ENCODE measurements at places on chromosomes 13 and 19. TPM values are rescaled to one million over a fixed set of nuclear protein-coding genes. Genes with fewer than 3 reads are reported as not detected.

Gene FFAR3
- polyA plus RNA-seq, result not detected

Gene PSG2
- polyA plus RNA-seq, result 0.31 TPM

DNA sequence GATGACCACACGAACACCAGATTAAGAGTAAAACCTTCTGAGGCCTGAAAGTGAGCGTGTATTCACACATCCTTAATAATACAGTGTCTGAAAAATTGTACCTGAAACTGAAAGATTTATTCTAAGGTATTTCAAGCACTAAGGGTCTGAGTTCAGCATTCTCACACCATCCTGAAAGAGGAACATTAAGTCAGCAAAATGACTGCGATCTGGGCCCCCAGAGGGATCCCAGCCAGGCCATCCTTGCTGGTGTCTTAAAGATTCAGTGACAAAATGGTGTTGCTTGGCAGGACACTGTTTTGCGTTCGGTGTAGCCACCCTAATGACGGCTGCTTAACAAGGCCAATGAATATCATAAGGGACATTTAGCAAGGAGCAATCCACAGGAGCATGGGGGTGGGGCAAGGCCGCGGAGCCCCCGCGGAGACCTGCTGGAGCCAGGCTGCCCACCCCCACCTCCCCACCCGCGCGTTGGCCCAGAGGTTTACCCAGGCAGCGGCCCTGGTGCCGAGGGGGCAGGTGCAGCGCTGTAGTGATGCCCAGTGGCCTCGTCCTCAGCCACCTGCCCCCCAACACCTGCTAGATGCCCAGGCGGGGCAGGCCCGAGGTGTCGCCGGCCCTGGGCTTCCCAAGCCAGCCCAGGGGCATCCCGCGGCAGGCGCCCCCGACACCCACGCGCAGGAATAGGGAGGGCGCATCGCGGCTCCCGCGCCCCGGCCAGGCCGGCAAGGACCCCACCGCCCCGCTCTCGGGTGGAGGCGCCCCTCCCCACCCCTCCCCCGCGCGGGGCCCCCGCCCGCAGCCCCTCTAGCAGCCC lies 742 bp downstream of the NALCN start:
- no peak for DNase-seq
- peak overlapping the region; percentile 66 for H3K4me3 ChIP-seq
- no peaks in the 10 kb centered on the region for H3K27me3 ChIP-seq
- no peaks in the 10 kb centered on the region for H3K4me1 ChIP-seq
- H3K27ac ChIP-seq, result no peak overlapping the region

DNA sequence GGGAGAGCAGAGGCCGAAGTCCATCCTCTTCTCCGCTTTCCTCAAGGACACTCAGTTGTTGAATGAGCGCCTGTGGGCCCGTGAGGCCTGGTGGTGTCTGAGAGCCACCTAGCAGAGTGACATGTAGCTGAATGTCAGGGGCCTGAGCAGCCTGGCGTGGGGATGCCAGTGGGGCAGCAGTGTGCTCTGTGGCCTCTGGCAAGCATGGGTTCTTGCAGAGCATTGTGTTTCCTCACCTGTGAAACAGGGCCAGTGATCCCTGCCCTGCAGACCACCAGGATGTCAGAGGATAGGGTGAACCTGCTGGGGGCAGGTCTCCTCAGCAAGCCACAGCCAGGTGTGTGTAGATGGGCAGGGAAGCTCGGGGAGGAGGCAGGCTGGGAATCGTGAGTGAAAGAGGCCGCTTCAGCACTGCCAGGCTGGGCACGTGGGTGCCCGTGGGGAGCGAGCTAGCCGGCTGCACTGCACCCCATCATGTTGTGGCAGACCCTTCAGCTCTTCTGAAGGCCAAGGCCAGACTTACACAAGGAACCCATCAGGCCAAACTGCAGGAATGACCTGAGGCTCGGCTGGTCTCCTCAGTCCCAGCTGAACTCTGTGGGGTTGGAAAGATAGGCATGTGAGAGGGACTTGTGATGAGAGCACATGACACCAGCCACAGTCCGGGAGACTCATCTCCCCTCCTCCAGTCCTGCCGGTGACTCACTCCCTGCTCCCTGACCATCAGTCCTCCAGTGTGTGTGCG lies 5.0 kb downstream of the PPP1R37 start:
- no peaks in the 10 kb centered on the region for H3K27me3 ChIP-seq
- peaks cover 24% of the 10 kb centered on the region for H3K4me1 ChIP-seq
- peak overlapping the region; percentile 32 for H3K27ac ChIP-seq
- DNase-seq, result no peak
- no peaks in the 10 kb centered on the region for H3K36me3 ChIP-seq
- peak overlapping the region; percentile 23 for H3K4me3 ChIP-seq

Gene DZIP1
- polyA plus RNA-seq, result 15.0 TPM

Gene MPV17L2
- 17.5 TPM for polyA plus RNA-seq

DNA sequence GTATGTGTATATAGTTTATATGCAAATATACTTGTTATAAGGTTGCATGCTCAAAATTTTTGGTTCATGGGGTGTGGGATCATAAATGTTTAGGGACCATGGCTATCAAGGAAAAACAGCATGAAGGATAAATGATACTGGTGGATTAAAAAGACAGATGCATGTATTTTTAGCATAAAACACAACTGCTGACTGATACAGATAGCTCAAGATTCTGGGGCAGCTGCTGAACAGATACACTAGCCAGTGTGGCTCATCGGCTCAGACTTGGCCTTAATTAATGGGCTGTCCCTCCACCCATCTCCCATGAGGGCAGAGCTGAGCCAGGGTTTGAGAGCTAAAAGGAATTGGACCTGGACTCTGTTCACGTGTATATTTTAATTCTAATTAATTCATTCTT lies 11.4 kb downstream of the ALOX5AP start:
- peaks cover 22% of the 10 kb centered on the region for H3K4me1 ChIP-seq
- H3K4me3 ChIP-seq, result no peak overlapping the region
- H3K27me3 ChIP-seq, result no peaks in the 10 kb centered on the region
- DNase-seq, result peak; percentile 17

GRCh38 chr13:49746111-49746510 lies 46.4 kb downstream of the KPNA3 start:
- no peak for DNase-seq
- H3K27me3 ChIP-seq, result no peaks in the 10 kb centered on the region
- H3K36me3 ChIP-seq, result peaks cover 10% of the 10 kb centered on the region
- no peak overlapping the region for H3K27ac ChIP-seq

GRCh38 chr19:56670961-56671612 lies 470 bp downstream of the ZNF835 start:
- DNase-seq, result no peak
- H3K4me3 ChIP-seq, result no peak overlapping the region
- no peaks in the 10 kb centered on the region for H3K27me3 ChIP-seq
- no peak overlapping the region for H3K27ac ChIP-seq
- H3K4me1 ChIP-seq, result peaks cover 11% of the 10 kb centered on the region
- no peaks in the 10 kb centered on the region for H3K36me3 ChIP-seq

GRCh38 chr13:27006519-27007161 lies 165.0 kb downstream of the USP12 start:
- DNase-seq, result peak; percentile 51
- no peaks in the 10 kb centered on the region for H3K4me1 ChIP-seq
- no peaks in the 10 kb centered on the region for H3K36me3 ChIP-seq
- H3K4me3 ChIP-seq, result peak overlapping the region; percentile 45
- no peaks in the 10 kb centered on the region for H3K27me3 ChIP-seq

Gene NLRP12
- polyA plus RNA-seq, result 0.02 TPM

DNA sequence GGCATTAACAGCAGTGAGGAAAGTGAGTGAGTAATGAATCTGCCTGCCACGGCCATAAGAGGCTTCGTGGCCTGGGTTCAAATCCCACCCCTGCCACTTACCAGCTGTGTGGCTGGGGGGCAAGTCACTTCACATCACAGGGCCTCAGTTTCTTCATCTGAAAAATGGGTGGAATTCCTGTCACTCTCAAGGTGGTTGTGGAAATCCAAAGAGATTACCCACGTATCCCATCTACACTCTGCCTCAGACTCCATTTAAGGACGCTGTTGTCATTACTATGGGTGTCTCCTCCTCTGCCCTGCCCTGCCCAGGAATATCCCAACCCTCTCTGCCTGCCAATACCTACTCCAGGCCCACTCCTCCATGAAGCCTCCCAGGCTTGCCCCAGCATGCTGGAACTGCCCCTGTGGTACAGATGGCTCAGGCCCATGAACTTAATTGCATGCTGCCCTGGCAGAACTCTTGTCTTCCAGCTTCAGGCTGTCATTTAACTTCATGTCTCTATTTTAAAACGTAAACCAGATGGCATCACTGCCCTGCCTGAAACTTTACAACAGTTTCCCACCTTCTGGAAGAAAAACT lies 3.1 kb downstream of the GIPC1 start:
- H3K27ac ChIP-seq, result no peak overlapping the region
- DNase-seq, result no peak
- peaks cover 4% of the 10 kb centered on the region for H3K36me3 ChIP-seq
- H3K4me3 ChIP-seq, result no peak overlapping the region

Gene AXL
- polyA plus RNA-seq, result 82.6 TPM

GRCh38 chr19:756236-756635 lies 5.3 kb downstream of the MISP start:
- no peaks in the 10 kb centered on the region for H3K4me1 ChIP-seq
- no peaks in the 10 kb centered on the region for H3K36me3 ChIP-seq
- no peaks in the 10 kb centered on the region for H3K27me3 ChIP-seq
- DNase-seq, result peak; percentile 67

Gene FARSA
- polyA plus RNA-seq, result 170 TPM

DNA sequence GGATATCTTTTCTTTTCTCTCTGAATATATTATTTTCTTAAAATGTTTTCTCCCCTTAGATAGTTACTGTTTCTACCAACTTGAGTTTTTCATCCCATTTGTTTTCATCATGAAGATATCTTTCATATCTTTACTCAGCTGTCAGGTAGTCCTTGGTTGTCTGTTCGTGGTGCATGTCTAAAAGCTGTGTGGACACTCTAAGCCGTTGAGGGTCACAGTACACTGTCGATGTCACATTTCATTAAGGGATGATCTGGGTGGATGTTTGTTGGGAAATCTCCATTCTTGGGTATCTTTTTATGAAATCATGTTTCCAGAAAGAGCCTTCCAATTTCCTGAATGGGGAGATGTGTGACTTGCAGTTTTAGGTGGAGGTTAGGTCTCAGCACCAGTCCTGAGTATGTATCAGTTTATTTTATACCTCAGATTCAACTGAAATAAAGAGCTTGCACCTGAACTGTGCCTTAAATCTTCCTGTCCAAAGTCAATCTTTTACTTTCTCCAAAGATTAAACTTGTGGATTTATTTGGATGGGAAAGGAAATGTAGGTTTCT lies 23.2 kb downstream of the ZMYM2 start:
- no peak for DNase-seq
- H3K4me3 ChIP-seq, result no peak overlapping the region
- no peaks in the 10 kb centered on the region for H3K27me3 ChIP-seq
- H3K27ac ChIP-seq, result no peak overlapping the region
- H3K4me1 ChIP-seq, result no peaks in the 10 kb centered on the region

Gene EHD2
- polyA plus RNA-seq, result 26.3 TPM

GRCh38 chr19:40305403-40305802 lies 20.3 kb upstream of the AKT2 start:
- H3K4me1 ChIP-seq, result peaks cover 20% of the 10 kb centered on the region
- H3K36me3 ChIP-seq, result no peaks in the 10 kb centered on the region
- peak; percentile 83 for DNase-seq
- no peak overlapping the region for H3K4me3 ChIP-seq
- no peak overlapping the region for H3K27ac ChIP-seq
- H3K27me3 ChIP-seq, result no peaks in the 10 kb centered on the region

DNA sequence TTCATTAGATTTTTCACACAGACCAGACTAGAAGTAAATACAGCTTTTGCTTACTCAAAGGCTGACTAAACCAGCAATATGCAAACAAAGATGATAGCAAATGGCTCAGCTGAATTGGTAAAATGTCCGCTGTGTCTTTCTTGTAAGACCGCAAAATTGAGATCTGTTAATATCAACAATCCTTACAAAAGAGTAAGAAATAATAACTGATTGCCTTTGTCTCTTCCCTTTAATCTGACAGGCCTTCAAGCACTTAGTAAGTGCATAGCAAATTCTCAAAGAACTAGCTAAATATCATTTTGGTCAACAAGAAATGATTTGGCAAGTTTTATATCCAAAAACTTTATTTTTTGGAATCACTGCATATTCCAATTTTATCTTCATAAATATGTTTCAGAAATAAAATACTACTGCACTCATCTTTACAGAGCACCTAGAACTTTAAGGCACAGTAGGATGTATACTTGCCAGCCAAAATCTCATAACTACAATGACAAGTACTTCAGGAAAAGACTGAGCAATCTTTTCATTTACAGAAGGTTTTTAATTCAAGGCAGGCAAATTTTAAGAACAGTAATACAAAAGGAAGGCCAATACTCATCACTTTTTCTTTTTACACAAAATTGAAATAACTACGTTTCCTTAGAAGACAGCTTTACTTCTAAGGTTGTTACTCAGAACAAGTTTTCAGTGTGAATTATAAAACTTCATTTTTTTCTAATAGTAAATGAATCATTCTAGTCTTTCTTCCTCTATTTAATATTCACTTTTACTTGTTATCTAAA lies 1.1 kb downstream of the ELF1 start:
- H3K36me3 ChIP-seq, result no peaks in the 10 kb centered on the region
- no peaks in the 10 kb centered on the region for H3K27me3 ChIP-seq
- no peak overlapping the region for H3K4me3 ChIP-seq
- no peaks in the 10 kb centered on the region for H3K4me1 ChIP-seq

GRCh38 chr13:59399513-59399912 lies 764.2 kb downstream of the DIAPH3 start:
- H3K27ac ChIP-seq, result peak overlapping the region; percentile 61
- no peaks in the 10 kb centered on the region for H3K36me3 ChIP-seq
- H3K4me3 ChIP-seq, result no peak overlapping the region

Gene TNFSF13B
- 0.26 TPM for polyA plus RNA-seq

DNA sequence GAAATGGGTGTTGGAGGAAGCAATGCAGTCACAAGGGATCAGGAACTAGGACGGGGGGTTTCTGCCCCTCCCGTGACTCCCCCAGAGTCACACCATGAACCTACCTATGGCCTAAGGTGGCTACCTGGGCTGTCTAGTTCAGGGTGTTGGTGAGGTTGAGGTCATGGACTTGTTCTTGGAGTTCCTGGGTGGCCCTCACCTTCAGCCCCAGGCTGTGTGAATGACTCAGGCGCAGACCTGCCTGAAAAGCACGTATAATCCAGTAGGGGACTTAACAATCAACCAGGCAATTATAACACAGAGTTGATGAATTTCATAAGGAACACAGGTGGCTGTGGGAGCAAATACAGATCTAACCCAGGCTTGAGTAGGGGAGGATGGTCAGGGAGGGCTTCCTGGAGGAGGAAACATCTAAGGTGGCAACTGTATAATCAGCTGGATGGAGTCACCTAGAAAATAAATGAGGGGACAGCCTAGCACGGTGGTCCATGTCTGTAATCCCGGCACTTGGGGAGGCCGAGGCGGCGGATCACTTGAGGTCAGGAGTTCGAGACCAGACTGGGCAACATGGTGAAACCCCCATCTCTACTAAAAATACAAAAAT lies 25.6 kb upstream of the ADGRE1 start:
- H3K36me3 ChIP-seq, result no peaks in the 10 kb centered on the region
- no peaks in the 10 kb centered on the region for H3K4me1 ChIP-seq
- H3K27me3 ChIP-seq, result peaks cover 50% of the 10 kb centered on the region

- peaks cover 13% of the 10 kb centered on the region for H3K4me1 ChIP-seq
- DNase-seq, result no peak
- H3K36me3 ChIP-seq, result no peaks in the 10 kb centered on the region
- H3K27ac ChIP-seq, result no peak overlapping the region
- peaks cover 42% of the 10 kb centered on the region for H3K27me3 ChIP-seq
Observed at GRCh38 chr19:47026156-47026555, 6.5 kb downstream of the NPAS1 start.

- H3K36me3 ChIP-seq, result no peaks in the 10 kb centered on the region
- no peaks in the 10 kb centered on the region for H3K4me1 ChIP-seq
Observed at GRCh38 chr13:43516401-43516833, 270.4 kb downstream of the ENOX1 start.

Gene OR10H1
- not detected for polyA plus RNA-seq

- no peak overlapping the region for H3K27ac ChIP-seq
- no peak overlapping the region for H3K4me3 ChIP-seq
- H3K4me1 ChIP-seq, result no peaks in the 10 kb centered on the region
Observed at GRCh38 chr13:37403776-37404527, 194.6 kb downstream of the POSTN start.

Data from SK-N-SH (cell line).